IMR-90 (cell line): ENCODE measurements at places on chromosomes 13 and 19. TPM values are rescaled to one million over a fixed set of nuclear protein-coding genes. Genes with fewer than 3 reads are reported as not detected.

Gene LRRC63
- not detected in 2 replicates for total RNA-seq

Gene LRRC25
- not detected in 2 replicates for total RNA-seq

Gene KLK2
- total RNA-seq: not detected in 2 replicates

Gene LILRA1
- total RNA-seq: not detected in 2 replicates

DNA sequence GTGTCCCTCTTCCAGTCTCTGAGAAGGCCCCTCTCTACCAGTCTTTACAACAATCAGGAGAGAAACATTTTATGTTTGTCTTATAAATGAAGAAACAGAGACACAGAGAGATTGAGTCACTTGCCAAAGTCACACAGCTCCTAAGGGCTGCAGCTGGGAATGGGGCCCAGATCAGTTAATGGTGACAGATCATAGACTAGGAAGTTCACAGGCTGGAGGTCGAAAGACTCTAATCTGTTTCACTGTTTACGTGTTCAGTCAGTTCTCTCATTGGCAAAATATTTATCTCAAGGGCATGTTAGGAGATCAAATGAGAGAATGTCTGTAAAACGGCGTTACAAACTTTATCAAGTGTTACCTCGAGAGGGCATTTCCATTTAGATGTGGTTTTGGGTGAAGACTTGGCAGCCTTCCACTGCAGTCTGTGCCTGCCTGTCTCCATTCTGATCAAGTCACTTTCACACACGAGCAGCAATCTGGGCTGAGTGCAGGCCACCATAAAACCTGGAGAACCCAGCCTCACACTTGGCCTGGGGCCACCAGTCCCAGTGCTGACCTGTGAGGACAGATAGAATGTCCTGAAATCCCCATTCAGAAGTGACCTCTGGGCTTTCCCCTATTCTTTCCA lies 65.1 kb downstream of the SIAH3 start:
- no peaks in the 10 kb centered on the region for H3K4me1 ChIP-seq
- H3K27me3 ChIP-seq: peaks cover 35% of the 10 kb centered on the region
- DNase-seq: no peak
- no peak overlapping the region for H3K4me3 ChIP-seq
- H3K36me3 ChIP-seq: no peaks in the 10 kb centered on the region

Gene CNFN
- not detected in 2 replicates for total RNA-seq

DNA sequence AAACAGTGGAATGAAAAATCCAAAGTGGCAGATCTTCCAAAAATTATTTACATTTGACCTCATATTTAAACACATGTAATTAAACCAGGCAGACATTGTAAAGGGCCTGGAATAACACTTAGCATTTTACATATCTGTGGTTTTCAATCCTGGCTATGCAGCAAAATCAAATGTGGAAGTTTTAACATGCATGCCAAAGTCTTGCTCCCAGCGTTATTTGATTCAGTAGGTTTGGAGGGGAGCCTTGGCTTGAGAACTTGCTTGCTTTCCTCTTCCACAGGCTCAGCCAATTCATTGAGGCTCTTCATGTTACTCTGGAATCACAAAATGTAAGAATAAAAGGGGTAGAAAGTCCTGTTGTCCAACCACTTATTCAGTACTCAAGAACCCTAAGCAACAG lies 42.5 kb upstream of the INTS6 start:
- no peaks in the 10 kb centered on the region for H3K36me3 ChIP-seq
- no peak overlapping the region for H3K4me3 ChIP-seq
- H3K27me3 ChIP-seq: no peaks in the 10 kb centered on the region
- H3K27ac ChIP-seq: no peak overlapping the region

DNA sequence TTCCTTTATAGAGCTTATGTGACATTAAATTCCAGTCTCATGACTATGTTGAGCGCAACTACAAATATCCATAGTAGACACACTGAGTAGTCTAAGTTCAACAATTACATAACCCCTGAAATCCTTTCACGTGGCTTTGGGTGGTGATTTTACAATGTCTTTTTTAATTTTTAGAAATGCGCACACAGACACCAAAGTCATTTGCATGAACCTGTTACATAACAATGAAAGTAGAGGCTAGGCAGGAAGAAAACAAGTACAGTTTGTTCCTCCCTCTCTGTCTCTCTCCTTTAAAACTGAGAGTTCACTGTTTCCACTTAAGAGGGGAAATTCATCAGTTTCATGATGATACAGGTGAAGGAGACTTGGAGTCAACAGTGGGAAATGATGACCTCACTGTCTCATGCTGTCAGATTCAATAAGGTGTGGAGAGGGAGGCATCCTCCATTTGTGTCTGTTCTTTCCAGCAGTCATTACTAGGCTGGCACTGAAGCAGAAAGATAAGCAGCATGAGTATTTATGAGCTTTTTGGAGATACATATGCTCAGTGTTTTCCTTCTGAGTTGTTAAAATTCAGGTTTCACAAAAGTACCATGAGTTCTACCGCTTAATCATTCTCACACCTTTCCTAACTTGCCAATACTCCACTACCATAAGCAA lies 201.8 kb downstream of the LHFPL6 start:
- H3K4me3 ChIP-seq: no peak overlapping the region
- H3K27me3 ChIP-seq: no peaks in the 10 kb centered on the region
- no peaks in the 10 kb centered on the region for H3K36me3 ChIP-seq
- DNase-seq: no peak
